ENCODE measurements at places on chromosomes 3 and 15.

DNA sequence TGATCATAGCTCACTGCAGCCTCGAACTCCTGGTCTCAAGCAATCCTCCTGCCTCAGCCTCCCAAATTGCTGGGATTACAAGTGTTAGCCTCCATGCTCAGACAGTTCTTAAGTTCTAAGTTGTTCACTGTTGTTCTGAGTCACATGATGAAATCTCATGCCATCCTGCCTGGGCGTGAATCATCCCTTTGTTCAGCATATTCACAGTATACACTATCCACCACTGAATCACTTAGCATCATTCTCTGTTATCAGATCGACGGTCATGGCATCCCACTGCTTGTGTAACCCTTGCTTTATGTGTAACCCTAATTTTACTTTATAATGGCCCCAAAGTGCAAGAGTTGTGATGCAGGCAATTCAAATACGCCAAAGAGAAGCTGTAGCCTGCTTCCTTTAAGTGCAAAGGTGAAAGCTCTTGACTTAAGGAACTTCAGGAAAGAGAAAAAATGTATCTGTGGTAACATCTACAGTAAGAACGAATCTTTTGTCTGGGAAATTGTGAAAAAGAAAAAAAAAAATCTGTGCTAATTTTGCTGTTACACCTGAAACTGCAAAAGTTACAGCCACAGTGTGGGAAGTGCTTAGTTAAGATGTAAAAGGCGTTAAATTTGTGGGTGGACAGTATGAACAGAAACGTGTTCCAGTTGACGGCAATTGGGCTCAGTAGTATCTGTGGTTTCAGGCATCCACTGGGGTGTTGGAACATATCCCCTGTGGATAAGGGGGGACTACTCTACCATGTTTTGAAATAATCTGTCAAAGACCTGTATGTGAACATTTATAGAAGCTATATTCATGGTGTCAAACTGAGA is 80.6 kb downstream of the PCOLCE2 start:
- DNase-seq, result no peak

DNA sequence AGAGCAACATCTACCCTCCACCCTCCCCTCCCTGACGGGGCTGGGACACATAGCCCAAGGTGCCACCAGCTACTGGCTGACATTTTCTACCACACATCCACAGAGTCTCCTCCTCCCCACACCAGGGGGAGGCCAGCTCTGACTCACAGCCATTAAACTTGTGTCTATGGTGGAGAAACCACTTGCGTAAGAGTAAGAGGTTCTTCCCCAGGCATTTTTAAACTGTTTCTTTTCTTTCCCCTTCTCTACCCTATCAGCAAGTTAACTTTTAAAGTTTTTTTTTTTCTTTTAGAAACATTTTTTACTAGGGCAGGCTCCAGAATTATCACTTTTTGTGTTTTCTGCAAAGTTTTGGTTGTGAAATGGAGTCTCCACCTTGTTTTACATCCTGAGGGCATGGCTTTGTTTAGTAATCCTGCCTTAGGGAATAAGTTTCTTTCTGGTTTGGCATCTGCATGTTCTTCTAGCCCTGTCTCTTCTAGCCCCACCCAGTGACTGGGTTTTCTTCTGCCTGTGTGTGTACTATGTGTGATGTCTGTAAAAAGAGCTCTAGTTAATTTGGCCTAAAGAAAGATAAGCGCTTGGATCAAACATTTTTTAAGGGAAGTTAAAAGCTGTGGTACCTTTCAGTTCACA is 148.8 kb upstream of the GADL1 start:
- DNase-seq, result no peak

DNA sequence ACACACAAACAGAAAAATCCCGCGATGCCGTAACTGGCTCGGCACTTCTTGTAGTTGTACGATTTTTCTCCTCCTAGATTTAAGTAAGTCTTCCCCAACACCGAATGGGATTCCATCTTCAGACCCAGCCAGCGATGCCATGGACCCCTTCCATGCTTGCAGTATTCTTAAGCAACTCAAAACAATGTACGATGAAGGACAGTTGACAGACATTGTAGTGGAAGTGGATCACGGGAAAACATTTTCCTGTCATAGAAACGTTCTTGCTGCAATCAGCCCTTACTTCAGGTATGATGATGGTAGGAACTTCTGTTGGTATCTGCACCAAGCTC is 763 bp downstream of the KBTBD8 start:
- DNase-seq, result no peak

DNA sequence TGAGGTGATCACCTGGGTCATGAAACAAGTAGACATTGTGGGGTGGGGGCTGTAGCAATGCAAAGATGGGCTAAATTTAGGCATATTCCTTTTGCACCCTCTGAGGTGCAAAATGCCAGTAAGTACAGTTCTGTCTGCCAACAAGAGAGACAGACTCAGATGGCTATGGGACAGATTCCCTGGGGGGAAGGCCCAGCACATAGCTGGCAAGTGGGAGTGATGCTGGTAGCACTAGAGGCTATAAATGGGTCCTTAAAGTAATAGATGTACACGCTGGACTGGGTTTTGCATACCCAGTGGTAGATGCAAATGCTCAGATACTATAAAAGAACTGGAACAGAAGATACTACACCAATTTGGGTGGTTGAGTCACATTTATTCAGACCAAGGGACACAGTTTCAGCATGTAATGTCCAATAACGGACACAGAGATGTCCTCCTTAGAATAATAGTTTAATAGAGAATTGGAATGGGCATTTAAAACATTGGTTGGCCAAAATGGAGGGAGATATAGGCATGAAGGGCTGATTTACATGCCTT is 67.4 kb upstream of the RNU6-1 start:
- DNase-seq, result no peak

DNA sequence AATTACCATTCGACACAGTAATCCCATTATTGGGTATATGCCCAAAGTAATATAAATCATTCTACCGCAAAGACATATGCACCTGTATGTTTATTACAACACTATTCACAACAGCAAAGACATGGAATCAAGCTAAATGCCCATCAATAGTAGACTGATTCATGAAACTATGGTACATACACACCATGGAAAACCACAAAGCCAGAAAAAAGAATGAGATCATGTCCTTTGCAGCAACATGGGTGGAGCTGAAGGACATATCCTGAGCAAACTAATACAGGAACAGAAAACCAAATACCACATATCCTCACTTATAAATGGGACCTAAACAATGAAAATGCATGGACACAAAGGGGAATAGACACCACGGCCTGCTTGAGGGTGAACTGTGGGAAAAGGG is 11.1 kb upstream of the MCF2L2 start:
- DNase-seq, result no peak

- no peak for DNase-seq
Measured at GRCh38 chr15:101156509-101157159, 95.2 kb downstream of the CHSY1 start.

DNA sequence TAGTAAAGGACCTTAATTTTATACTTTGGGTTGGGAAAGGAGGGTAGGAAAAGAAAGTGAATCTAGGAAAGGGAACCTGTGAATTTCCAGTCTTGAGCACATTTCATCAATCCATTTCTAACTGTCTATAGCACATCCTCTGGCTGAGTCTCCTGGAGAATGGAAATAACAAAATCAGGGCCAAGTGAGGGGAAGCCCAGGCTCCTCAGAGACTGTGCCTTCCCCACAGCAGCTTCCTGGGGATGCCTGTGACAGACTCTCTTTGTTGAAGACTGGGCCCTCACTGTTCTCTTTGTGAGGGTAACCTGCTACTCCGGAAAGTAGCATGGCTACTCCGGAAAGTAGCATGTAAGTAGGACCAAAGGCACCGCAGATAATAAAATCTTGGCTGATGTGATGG is 22.6 kb upstream of the CSPG5 start:
- no peak for DNase-seq

DNA sequence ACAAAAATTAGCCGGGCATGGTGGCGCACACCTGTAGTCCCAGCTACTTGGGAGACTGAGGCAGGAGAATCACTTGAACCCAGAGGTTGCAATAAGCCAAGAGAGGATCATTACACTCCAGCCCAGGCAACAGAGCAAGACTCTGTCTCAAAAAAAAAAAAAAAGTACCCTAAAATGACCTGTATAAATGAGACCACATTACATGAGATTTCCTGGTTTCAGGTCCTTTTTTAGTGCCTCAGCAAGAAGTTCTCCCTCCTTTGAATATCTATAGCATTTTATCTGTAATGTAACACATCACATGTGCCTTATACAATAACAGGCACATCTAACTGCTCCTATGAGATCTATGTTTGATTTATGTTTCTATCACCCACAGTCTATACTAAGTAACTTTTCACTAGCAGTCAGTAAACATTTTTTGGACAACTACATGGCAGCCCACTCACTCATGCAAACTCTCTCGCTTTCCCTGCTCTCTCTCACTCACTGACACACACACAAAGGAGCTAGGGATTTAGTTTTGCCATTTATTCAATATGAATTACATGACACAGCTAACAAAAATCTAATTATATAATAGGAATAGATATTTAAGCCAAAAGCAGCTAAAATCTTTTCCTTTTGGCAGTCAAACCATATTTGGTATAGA is 34.1 kb downstream of the ADAM10 start:
- no peak for DNase-seq

All from stimulated activated CD8-positive, alpha-beta memory T cell treated with anti-CD3 and anti-CD28 coated beads, Interleukin-7, amount 100 ng/mL, for 1 hour (primary cell).